ENCODE measurements at places on chromosomes 13 and 19.
A peak's percentile ranks its signal among the peaks of the same experiment; 100 is the strongest.

GRCh38 chr13:89082623-89083022 is 1411.5 kb downstream of the SLITRK5 start:
- DNase-seq = no peak

GRCh38 chr13:28754698-28755545 is 36.2 kb upstream of the SLC46A3 start:
- no peak for DNase-seq

DNA sequence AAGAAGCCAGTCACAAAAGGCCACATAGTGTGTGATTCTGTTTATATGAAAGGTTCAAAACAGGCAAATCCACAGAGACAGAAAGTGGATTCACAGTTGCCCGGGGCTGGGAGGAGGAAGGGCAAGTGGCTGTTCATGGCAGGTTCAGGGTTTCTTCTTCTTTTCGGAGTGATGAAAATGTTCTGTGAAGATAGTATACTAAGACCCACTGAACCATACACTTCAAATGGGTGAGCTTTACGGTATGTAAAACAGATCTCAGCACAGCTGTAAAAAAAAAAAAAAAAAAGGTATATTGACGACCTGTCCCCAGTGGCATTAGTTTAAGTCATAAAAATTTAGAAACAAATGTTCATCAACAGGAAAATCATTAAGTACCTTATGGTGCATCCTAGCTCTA is 32.2 kb downstream of the RFX2 start:
- no peak for DNase-seq

- DNase-seq = no peak
These were observed 8.7 kb downstream of the PRR12 start for GRCh38 chr19:49599378-49600295.

- no peak for DNase-seq
These were observed 197.0 kb downstream of the MAB21L1 start for GRCh38 chr13:35279500-35279899.

DNA sequence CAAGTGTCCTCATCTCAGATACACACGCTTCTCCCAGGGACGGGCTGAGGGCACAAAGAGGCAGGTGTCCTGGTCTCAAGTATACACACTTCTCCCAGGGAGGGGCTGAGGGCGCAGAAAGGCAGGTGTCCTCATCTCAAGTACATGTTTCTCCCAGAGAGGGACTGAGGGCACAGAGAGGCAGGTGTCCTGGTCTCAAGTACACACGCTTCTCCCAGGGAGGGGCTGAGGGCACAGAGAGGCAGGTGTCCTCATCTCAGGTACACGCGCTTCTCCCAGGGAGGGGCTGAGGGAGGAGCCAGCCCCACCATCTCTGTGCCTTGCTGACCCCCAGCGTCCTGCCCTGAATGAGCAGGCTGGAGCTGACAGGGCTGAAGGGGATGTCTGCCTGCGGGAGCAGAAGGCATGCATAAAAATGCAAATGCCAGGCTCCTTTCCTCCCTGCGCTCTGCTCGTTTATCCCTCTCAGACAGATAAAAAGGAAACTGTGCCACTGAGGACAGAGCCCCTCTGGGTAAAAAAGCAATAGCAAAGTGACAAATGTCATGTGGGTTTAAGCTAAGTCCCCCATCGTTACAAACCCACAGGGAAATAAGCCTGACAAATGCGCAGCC is 96.1 kb upstream of the UQCRFS1 start:
- DNase-seq = no peak

DNA sequence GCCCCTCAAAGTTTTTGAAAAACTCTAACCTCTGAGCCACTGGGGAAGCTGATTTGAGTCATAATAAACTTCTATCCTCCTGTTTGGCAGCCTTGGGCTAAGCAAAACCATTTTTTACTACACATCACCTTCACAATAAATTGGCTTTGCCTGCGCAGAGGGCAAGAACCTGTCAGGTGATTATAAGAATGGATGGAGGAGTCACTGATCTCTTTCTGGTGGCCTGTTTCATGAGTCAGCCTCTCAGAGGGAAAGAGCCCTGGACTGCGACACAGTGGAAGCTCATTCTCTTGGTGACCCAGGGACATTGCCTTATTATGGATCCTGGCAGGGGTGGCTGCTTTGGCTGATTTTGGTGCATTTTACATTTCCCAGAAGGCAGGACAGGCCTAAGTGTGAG is 17.5 kb upstream of the PSG9 start:
- no peak for DNase-seq

- DNase-seq = no peak
These were observed 5.2 kb downstream of the TMEM255B start for GRCh38 chr13:113763961-113764792.

- DNase-seq = no peak
These were observed 332.1 kb upstream of the DACH1 start for GRCh38 chr13:72198967-72199560.

DNA sequence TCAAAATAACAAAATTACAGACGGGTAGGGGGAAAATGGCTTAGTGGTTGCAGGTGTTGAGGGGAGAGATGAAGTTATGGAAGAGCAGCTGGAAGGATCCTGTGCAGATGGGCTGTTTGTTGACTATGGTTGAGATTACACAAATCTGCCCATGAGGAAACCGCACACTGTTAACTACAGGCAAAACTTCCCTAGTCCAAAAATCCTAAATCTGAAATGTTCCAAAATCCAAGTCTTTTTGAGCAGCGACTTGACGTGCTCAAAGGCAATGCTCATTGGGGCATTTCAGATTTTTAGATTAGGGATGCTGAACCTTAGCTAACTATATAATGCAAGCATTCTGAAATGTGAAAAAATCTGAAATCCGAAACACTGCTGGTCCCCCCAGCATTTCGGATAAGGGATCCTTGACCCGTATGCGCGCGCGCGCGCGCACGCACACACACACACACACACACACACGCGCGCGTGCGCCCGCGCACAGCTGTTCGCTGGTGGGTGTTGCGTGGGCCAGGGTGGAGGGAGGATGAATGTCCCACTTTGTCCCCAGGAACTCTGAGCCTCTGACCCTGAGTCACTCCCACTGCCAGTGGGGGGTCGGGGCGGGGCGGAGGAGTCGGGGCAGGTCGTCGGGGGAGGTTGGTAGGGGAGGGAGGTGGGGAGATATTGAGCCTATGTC is 6.8 kb downstream of the F2RL3 start:
- no peak for DNase-seq

GRCh38 chr19:46361915-46362314 is 15.0 kb downstream of the PPP5C start:
- DNase-seq = no peak

DNA sequence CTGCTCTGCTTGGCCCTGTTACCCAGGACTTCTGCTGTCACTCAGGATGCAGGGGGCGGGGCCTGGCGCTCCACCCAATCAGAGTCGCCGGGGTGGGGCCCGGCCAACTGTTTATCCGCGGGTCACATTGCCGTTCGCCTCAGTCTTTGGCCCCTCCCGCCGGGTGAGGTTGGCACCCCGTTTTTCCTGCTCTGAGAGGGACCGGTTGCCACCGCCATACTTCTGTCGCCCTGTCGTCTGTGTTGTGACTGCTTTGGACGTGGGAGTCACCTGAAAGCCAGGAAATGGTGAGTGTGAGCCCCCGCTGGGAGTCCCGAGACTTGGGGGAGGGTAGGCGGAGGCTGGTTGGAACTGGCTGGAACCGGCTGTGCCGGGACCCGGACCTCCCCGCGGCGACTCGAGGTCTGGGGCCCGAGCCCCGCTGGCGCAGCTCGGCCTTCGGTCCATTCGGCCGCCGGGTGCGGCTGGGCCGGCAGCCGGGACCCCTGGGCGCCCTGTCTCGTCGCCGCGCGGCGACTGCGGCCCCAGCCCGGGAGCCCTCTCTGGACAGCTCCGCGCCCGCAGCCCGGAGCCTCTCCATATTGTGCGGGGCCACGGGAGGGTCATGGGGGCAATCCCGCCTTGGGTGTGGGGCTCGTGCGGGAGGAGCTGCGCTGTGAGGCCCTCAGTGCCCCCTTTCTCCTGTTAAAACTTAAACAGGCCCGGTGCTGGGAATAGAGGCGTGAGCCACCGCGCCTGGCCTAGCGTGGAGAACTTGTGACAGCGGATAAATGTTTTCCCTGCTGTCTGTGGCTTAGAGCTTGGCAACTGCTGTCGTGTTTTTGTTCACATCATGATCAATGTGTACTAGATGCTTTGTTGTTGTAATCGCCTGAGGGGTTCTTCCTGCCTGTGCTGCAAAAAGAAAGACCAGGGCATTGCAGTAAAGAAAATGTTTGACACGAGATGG is at the start of gene ZNF844:
Gene ZNF844 (plus strand): TSS at position 142 of the 949 bp plus-strand sequence. CDS start 143 bp downstream, at position 285.
- peak; percentile 9 for DNase-seq

GRCh38 chr13:94324767-94325540 is 154.5 kb downstream of the DCT start:
- DNase-seq = no peak

- DNase-seq = no peak
These were observed 5.3 kb upstream of the GPR183 start for GRCh38 chr13:99312493-99312883.

DNA sequence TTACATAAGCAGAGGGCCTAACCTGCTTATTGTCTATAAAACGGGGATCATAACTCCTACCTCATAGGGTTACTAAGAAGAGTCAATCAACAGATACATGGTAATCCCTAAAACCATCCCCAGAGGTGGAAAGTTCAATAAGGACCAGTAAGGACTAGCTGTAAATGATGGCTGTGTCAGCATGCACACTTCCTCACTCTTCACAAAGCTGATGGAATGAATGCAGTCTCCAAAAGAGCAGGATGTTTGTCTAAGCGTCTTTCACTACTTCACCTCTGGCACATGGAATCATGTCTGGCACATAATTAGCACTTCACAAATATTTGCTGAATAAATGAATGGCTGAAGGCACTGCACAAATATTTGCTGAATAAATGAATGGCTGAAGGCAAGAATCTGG is 134.2 kb downstream of the MIPEP start:
- no peak for DNase-seq

- DNase-seq = no peak
These were observed 16.0 kb downstream of the ALOX5AP start for GRCh38 chr13:30751183-30751933.

- DNase-seq = no peak
These were observed 2.5 kb upstream of the S1PR4 start for GRCh38 chr19:3175781-3176714.

DNA sequence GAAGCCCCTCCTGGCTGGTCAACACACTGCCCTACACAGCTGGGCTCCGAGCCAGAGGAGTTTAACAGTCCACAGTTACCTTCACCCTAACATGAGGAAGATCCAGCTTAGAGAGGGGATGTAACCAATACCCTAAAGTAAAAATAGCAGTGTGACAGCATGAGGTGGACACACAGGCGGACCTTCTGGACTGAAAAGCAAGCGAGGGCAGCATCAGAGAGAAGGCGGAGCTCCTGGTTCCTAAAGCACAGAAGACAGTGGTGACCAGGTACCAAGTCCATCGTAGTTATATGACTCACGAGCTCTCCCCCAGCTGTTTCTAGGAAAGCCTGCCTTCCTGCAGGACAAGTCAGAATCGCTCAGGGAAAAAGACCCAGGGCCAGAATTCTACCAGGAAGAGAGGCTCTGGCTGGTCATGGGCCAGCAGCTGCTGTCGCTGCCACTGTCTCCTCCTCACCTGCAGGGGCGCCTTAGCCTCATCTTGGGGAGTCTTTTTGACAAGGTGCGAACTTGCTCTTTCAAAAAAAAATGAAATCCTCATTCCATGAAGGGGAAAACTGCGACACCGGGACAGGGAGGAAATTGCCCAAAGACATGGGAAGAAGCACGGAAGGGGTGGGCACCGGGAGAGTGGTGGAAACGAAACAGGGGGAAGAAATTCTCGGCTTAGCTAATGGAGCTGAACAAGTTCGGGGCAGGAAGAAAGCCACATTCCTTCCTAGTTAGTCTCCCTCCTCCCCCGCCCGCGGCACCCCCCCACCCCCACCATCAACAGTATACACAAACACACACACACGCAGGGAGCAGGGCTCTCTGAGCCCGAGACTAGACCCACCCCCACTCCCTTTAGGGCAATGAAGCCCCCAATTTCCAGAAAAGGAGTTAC is 1.7 kb downstream of the ELL start:
- DNase-seq = no peak

GRCh38 chr19:8355631-8356402 is 8.1 kb upstream of the ANGPTL4 start:
- DNase-seq = no peak

- no peak for DNase-seq
These were observed 13.9 kb upstream of the LGALS16 start for GRCh38 chr19:39641773-39642172.

DNA sequence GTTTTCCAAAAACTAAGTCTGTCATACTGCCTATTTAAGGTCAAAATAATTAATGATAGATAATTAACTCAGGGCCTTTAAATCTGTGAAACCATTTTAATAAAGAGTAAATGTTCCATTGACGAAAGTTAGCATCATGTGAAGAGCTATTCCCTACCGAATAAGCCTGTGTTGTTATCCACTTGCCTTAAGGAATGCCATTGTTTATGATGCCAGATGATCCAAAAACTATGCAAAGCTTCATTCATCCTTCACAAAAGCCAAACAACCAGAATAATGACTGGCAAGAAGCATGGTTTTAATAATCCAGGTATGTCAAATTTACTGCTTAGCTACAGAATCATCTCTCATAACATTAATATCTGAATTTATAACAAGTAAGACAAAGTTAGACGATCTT is 6.5 kb upstream of the GPC6 start:
- DNase-seq = no peak

DNA sequence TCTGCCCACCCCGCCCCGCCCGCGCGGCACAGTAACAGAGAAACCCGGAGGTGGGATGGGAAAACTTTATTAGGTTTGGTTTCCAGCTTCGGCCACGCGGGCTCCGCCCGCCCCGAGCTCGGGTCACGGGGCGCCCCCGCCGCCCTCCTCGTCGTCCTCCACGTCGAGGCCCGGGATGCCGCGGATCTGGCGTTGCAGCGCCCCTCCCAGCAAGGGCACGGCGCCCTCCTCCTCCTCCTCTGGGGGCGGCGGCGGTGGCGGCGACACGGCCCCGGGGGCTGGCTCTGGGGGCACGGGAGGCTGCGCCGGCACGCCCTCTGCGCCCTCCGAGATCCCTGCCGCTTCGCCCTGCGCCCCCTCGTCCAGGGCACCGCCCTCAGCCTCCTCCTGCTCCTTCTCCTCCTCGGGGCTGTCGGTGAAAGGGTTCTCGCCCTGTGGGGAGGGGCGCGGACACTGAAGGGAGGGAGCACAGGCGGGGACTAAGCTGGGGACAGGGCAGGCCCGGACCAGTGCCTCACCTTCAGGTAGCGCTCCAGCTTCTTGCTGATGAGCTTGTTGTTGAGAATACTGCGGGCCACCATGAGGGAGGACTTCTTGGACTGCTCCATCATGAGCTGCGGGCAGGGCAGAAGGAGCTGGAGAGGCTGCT is 536 bp upstream of the AKAP8 start:
- no peak for DNase-seq

DNA sequence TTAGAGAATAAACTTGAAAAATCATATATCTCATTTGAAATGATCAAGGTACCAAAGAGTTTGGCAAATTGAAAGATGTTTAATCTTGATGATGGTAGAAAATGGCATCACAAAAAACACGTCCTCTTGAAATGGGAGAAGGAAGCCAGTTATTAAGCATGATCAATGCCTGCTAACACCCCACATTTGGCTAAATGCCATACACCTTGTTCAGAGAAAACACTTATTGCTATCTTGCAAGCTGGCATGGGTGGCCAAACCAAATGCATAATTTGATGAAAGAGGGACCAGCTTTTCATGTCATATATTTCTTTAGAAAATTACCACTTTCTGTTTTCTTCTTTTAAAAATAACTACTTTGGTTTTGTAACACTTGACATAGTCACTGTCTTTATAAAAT is 141.3 kb downstream of the ZAR1L start:
- DNase-seq = no peak

GRCh38 chr13:102620516-102620915 is 23.7 kb downstream of the TPP2 start:
- DNase-seq = no peak

- no peak for DNase-seq
These were observed 145.7 kb downstream of the ABCC4 start for GRCh38 chr13:95155504-95155903.

- no peak for DNase-seq
These were observed 1.5 kb upstream of the C13orf46 start for GRCh38 chr13:113975416-113975815.
